ENCODE measurements at places on chromosomes 5 and 9. TPM values are rescaled to one million over a fixed set of nuclear protein-coding genes. Genes with fewer than 3 reads are reported as not detected.

FGF10 gene
- 2.7 TPM for total RNA-seq

SHOC1 gene
- not detected for total RNA-seq

GLRA1 gene
- not detected for total RNA-seq

PSAT1 gene
- total RNA-seq: 73.2 TPM

FAM169A gene
- 32.4 TPM for total RNA-seq

FAM78A gene
- total RNA-seq: 2.0 TPM

PCDHA12 gene
- 13.7 TPM for total RNA-seq

ADAM19 gene
- 13.4 TPM for total RNA-seq

TICAM2 gene
- total RNA-seq: 1.1 TPM

TLR4 gene
- total RNA-seq: not detected

OXCT1 gene
- 19.9 TPM for total RNA-seq

C5orf58 gene
- total RNA-seq: not detected

GLRX gene
- 12.7 TPM for total RNA-seq

WDR31 gene
- total RNA-seq: 5.1 TPM

TMC1 gene
- total RNA-seq: not detected

ELOVL7 gene
- 18.0 TPM for total RNA-seq

BSPRY gene
- total RNA-seq: 18.8 TPM

ADAMTS19 gene
- total RNA-seq: 32.6 TPM

IL3 gene
- total RNA-seq: not detected

LECT2 gene
- total RNA-seq: not detected

SPINK7 gene
- not detected for total RNA-seq

PCDHB10 gene
- total RNA-seq: 5.5 TPM

MARCHF11 gene
- total RNA-seq: not detected

FAM200C gene
- 6.5 TPM for total RNA-seq

OGN gene
- not detected for total RNA-seq

IFNA5 gene
- not detected for total RNA-seq

TAF11L5 gene
- not detected for total RNA-seq

SPINK13 gene
- not detected for total RNA-seq

WDR36 gene
- total RNA-seq: 31.6 TPM

IL9 gene
- not detected for total RNA-seq

PAEP gene
- not detected for total RNA-seq

CCDC152 gene
- 0.17 TPM for total RNA-seq

SLC1A3 gene
- 14.5 TPM for total RNA-seq

SV2C gene
- 0.27 TPM for total RNA-seq

TTC23L gene
- total RNA-seq: 2.8 TPM

All from progenitor cell of endocrine pancreas (in vitro differentiated cells).